ENCODE measurements at places on chromosomes 5 and 9.

DNA sequence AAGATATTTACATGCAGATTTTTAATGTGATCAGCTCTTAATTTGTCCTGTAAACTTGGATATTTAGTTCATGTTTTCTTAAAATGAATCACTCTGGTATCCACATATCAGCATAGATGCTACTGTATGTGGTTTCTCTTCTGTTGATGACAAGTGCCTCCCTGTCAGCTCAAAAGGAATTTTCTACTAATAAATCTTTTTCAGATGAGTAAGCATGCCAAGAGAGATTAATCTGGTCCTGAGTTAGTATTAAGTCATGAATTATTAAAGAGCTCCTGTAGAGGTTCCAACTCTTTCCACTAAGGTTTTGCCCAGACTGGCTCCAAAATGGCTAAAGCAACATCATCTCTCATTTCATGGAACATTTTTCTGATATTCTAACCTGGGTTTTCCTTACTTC, 129.2 kb downstream of the GOLPH3 start:
- peak; percentile 42 for DNase-seq
- no peak overlapping the region for H3K4me3 ChIP-seq
- H3K36me3 ChIP-seq, result no peaks in the 10 kb centered on the region
- peaks cover 34% of the 10 kb centered on the region for H3K27me3 ChIP-seq
- no peak overlapping the region for H3K27ac ChIP-seq
- H3K4me1 ChIP-seq, result no peaks in the 10 kb centered on the region

GRCh38 chr9:133994353-133995011, 2.4 kb upstream of the VAV2 start:
- no peak overlapping the region for H3K27ac ChIP-seq
- peaks cover 4% of the 10 kb centered on the region for H3K27me3 ChIP-seq
- DNase-seq, result peak; percentile 54
- peaks cover 11% of the 10 kb centered on the region for H3K4me1 ChIP-seq
- no peaks in the 10 kb centered on the region for H3K36me3 ChIP-seq
- H3K4me3 ChIP-seq, result no peak overlapping the region

DNA sequence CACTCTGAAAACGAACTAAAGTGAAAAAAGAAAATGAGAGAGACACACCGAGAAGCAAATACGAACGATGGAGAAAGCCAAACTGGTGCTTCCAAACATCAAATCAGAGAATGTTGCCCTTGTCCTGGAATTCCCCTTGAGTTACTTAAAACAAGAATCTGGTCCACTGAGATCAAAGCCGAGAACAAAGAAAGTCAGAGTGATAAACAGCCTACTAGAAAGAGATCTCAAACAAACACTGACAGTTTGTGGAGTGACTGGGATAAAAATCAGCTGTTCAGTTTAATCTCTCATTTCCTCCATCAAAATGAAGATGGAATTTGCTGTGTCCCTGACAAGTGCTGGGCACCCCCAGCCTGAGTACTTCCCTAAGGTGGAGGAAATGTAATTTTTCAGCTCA, 582.6 kb downstream of the NR2F1-AS1 start:
- no peaks in the 10 kb centered on the region for H3K36me3 ChIP-seq
- peak; percentile 30 for DNase-seq
- no peaks in the 10 kb centered on the region for H3K27me3 ChIP-seq
- H3K4me1 ChIP-seq, result no peaks in the 10 kb centered on the region
- peak overlapping the region; percentile 0 for H3K27ac ChIP-seq

DNA sequence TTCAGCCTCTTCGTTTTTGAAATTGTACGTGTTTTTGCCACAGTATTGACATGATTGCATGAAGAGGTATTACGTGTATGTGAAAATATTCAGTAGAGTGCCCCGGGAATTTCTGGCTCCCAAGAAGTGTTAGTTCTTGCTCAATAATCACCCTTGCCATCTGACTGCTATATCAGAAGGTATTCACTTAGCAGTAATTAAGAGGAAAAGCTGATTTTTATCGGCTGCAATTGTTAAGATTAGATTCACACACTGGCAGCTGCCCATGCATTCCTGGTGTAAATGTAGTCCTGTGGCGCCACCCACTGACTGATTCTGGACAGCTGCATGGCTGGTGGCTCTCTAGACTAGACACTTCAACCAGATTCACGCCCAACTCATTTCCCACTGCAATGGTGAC, 440.1 kb upstream of the ADAMTS16 start:
- H3K27me3 ChIP-seq, result no peaks in the 10 kb centered on the region
- H3K4me1 ChIP-seq, result no peaks in the 10 kb centered on the region
- H3K4me3 ChIP-seq, result no peak overlapping the region
- DNase-seq, result no peak
- H3K27ac ChIP-seq, result no peak overlapping the region

GRCh38 chr5:38069360-38069759, 189.0 kb upstream of the EGFLAM start:
- no peak overlapping the region for H3K27ac ChIP-seq
- peaks cover 6% of the 10 kb centered on the region for H3K27me3 ChIP-seq
- no peak for DNase-seq
- H3K4me3 ChIP-seq, result no peak overlapping the region
- no peaks in the 10 kb centered on the region for H3K4me1 ChIP-seq
- H3K36me3 ChIP-seq, result no peaks in the 10 kb centered on the region

GRCh38 chr5:98096155-98096554, 677.3 kb upstream of the RGMB start:
- H3K27ac ChIP-seq, result peak overlapping the region; percentile 79
- H3K4me3 ChIP-seq, result no peak overlapping the region
- H3K27me3 ChIP-seq, result no peaks in the 10 kb centered on the region
- no peaks in the 10 kb centered on the region for H3K36me3 ChIP-seq

- H3K36me3 ChIP-seq, result no peaks in the 10 kb centered on the region
- H3K27ac ChIP-seq, result no peak overlapping the region
- H3K27me3 ChIP-seq, result no peaks in the 10 kb centered on the region
- H3K4me3 ChIP-seq, result no peak overlapping the region
Measured at GRCh38 chr5:178555005-178555404, 35.2 kb downstream of the COL23A1 start.

Measured in IMR-90 (cell line).